ENCODE measurements at places on chromosomes 7 and 10.

- no peak for DNase-seq
Observed at GRCh38 chr7:68107261-68107660, 1110.6 kb downstream of the TYW1 start.

GRCh38 chr7:44936322-44936721, 42.5 kb downstream of the MYO1G start:
- no peak for DNase-seq

GRCh38 chr7:6316226-6316625, 43.8 kb upstream of the CYTH3 start:
- DNase-seq: no peak

GRCh38 chr10:59346321-59346720, 16.0 kb downstream of the FAM13C start:
- no peak for DNase-seq

DNA sequence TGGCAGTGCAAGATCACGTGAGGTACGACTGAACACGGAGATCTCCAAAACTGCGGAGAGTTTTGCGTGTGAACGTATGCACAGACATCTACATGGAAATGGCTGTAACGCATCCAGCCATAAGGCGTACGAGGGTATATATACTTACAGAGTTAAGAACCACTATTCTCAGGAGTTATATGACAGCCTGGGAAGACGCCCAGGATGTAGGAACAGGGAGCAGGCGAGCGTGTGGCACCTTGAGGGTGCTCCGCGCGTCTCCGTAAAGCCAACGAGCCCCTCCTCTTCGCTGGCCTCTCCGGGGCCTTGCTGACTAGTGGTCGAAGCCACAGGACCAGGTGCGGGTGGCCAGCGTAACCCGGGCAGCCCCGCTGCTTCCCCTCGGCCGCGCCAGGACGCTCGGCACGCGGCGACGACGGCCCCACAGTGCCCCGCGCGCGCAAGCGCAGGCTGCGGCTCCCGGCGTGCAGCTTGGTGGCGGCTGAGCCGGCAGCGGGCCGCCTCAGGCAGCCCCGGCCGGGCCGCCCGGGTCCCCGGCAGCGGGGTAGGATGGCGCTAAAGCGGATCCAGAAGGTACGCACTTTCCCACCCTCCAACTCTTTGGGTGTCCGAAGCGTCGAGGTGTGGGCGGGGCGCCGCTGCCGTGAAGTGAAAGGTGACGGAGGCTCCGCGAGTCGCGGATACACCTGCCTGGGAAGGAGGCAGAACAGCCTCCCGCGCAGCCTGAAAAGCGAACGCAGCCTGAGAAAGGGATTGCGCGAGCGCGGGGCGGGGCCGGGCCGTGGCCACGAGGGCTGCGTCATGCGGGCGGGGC, at the start of gene UBE2D4:
TSS of gene UBE2D4 (plus strand) at position 453 of the 814 bp plus-strand sequence. CDS start at position 550, 97 bp downstream.
- peak; percentile 54 for DNase-seq

GRCh38 chr7:114048386-114049235, 129.8 kb upstream of the PPP1R3A start:
- DNase-seq: no peak

DNA sequence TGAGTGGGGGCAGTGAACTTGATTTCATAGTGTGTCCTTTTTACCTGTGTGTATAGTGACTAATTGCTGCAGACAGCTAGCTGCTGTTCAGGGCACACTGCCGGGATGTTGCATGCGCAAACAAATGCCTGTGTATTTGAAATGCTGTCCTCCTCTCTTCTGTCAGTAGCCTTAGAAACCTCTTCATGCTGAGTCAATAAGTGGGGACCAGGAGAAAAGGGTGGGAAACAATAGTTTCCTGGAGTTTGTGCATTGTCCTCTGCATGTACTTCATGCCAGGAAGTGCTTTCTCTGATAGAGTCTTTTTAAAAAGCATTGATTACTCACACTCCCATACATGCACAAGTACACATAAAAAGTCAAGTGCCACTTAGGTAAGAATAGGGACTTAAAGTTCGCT, 1183.7 kb upstream of the CELF2 start:
- DNase-seq: no peak

- DNase-seq: no peak
Observed at GRCh38 chr7:116339564-116339963, 129.2 kb downstream of the TES start.

DNA sequence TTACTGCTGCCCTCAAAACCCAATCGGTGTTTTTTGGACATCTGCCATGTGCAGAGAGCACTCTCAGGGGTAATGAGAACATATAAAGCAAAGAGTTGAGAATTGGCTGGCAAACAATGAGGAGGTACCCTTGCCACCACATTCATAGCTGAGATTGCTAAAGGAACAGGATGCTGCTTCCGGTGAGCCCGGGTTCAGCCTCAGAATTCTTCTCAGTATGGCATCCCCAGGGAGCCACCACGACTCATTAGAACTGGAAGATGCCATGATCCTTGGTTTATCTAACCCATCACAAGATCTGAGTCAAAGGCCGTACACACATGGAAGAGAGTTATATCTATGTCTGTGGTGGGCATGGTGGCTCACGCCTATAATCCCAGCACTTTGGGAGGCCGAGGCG, 174.4 kb downstream of the ARID5B start:
- DNase-seq: no peak

All from GM12864 (cell line).